ENCODE measurements at places on chromosomes 16 and 17. TPM values are rescaled to one million over a fixed set of nuclear protein-coding genes. Genes with fewer than 3 reads are reported as not detected.

Gene ZCCHC14
- 82.3 TPM for total RNA-seq

Gene LCAT
- total RNA-seq: 25.3 TPM

Gene TNK1
- total RNA-seq: 6.8 TPM

Gene MYH8
- total RNA-seq: 0.39 TPM

- H3K4me1 ChIP-seq: no peaks in the 10 kb centered on the region
- DNase-seq: no peak
- no peak overlapping the region for H3K4me3 ChIP-seq
- no peaks in the 10 kb centered on the region for H3K27me3 ChIP-seq
- H3K27ac ChIP-seq: no peak overlapping the region
- peaks cover 3% of the 10 kb centered on the region for H3K36me3 ChIP-seq
Measured at GRCh38 chr16:87407511-87408112, 15.5 kb downstream of the MAP1LC3B start.

DNA sequence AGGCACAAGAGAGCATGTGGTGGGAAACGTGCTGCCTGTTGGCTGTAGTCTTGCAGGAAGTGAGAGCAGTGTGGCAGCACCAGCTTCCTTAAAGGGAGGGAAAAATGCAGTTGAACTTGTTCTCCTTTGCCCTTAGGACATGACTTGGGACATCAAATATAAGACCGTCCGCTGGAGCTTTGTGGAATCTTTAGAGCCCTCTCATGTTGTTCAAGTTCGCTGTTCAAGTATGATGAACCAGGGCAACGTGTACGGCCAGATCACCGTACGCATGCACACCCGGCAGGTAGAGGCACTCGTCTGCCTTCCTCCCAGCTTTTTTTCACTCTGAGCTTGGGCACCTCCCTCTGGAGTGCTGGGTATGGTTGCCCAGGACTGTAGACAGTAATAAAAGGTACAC, 23.3 kb downstream of the GPR179 start:
- no peaks in the 10 kb centered on the region for H3K36me3 ChIP-seq
- H3K27ac ChIP-seq: no peak overlapping the region
- H3K4me3 ChIP-seq: no peak overlapping the region
- DNase-seq: no peak
- H3K27me3 ChIP-seq: no peaks in the 10 kb centered on the region

DNA sequence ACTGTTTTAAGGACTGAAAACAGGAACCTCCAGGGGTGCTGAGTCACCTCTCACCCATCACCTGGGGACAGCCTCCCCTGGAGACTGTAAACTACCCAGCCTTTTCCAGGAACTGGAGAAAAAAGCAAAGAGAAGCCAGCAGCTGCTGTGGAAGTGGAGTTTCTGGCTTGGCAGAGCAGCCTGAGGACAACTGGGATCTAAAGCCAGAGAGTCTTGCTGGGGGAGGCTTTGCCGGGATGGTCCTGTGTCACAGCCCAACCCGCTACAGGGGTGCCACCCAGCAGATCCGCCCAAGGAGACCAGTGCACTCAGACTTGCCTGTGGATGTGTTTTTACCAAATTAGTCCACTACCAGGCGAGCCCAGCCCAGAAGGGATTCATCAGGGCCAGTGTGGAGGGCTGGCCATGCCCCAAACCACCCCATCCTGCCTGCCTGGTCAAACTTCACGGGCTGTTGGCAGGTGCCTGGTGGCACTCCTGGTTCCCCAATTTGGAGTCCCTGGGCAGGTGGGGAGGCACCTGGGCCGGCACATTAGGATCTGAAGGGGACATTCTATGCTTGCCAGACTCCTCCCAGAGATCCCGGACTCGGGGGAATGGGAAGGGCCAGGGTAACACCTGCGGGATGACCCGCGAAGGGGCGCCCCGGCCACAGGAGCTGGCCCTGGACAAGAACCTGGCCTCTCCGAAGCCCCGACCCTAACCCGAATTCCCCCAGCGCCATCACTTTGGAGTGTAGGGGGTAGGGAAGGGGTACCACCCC, 771 bp downstream of the MSRB1 start:
- no peaks in the 10 kb centered on the region for H3K27me3 ChIP-seq
- peak overlapping the region; percentile 85 for H3K4me3 ChIP-seq
- H3K27ac ChIP-seq: peak overlapping the region; percentile 64
- DNase-seq: no peak
- no peaks in the 10 kb centered on the region for H3K36me3 ChIP-seq

GRCh38 chr16:83968306-83968851, 335 bp downstream of the NECAB2 start:
- no peak overlapping the region for H3K27ac ChIP-seq
- H3K4me1 ChIP-seq: no peaks in the 10 kb centered on the region
- H3K36me3 ChIP-seq: no peaks in the 10 kb centered on the region
- DNase-seq: no peak
- no peaks in the 10 kb centered on the region for H3K27me3 ChIP-seq

DNA sequence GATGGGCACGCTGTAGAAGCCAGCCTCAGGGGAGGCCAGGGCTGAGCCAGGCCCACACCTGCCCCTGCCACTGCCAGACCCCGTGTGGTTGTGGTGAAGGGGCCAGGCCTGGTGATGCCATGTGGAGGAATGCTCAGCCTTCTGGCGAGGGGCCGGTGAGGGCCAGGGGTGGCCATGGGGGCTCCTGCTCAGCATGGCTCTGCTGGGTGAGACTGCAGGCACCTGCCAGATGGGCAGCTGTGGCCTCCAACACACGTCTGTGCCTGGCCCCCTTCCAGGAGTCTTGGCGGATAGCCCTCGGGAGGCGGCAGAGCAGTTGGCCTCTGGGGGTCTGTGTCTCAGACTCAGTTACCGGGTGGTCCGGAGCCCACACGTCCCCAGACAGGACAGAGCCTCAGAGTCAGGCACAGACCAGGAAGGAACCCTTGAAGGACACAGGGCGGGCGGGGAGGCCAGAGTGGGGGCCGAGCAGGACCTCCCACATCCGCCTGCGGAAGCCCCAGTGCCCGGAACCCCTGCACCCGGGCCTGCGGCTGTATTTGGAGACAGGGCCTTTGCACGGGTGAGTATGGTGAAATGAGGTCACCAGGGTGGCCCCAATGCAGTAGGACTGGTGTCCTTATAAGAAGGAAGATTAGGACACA, 22.5 kb upstream of the CHMP6 start:
- H3K27me3 ChIP-seq: no peaks in the 10 kb centered on the region
- H3K36me3 ChIP-seq: no peaks in the 10 kb centered on the region
- H3K27ac ChIP-seq: no peak overlapping the region
- H3K4me3 ChIP-seq: no peak overlapping the region

GRCh38 chr16:16025214-16025968, 76.0 kb downstream of the ABCC1 start:
- H3K36me3 ChIP-seq: no peaks in the 10 kb centered on the region
- DNase-seq: no peak
- no peak overlapping the region for H3K4me3 ChIP-seq

DNA sequence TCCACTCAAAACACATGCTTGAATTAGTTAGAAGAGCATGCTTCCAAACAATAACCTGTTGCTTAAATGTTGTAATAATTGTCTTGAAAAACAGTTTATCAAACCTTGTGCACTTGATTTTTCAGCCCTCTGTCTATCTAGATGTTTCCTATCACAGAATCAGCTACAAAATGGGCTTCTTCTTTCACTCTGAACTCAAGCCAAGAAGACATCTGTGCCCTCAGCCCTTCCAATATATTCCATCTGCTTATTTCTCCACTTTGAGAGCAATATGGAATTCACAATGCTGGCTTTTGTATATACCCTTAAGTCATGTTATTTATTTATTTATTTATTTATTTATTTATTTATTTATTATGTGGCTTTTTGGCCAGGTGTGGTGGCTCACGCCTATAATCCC, 234.2 kb downstream of the TOX3 start:
- no peaks in the 10 kb centered on the region for H3K4me1 ChIP-seq
- no peaks in the 10 kb centered on the region for H3K27me3 ChIP-seq
- H3K36me3 ChIP-seq: no peaks in the 10 kb centered on the region
- no peak overlapping the region for H3K27ac ChIP-seq

GRCh38 chr16:5516115-5516514, 418.5 kb upstream of the EEF2KMT start:
- no peaks in the 10 kb centered on the region for H3K36me3 ChIP-seq
- DNase-seq: no peak
- H3K4me3 ChIP-seq: no peak overlapping the region
- H3K27ac ChIP-seq: no peak overlapping the region
- H3K4me1 ChIP-seq: no peaks in the 10 kb centered on the region

GRCh38 chr16:51701025-51701424, 550.0 kb upstream of the SALL1 start:
- no peak for DNase-seq
- no peaks in the 10 kb centered on the region for H3K4me1 ChIP-seq
- H3K4me3 ChIP-seq: no peak overlapping the region
- no peaks in the 10 kb centered on the region for H3K27me3 ChIP-seq
- no peak overlapping the region for H3K27ac ChIP-seq

- no peak for DNase-seq
- H3K4me1 ChIP-seq: peaks cover 11% of the 10 kb centered on the region
- no peaks in the 10 kb centered on the region for H3K36me3 ChIP-seq
- H3K27ac ChIP-seq: no peak overlapping the region
- H3K4me3 ChIP-seq: no peak overlapping the region
Measured at GRCh38 chr16:11097787-11098167, 153.4 kb downstream of the CLEC16A start.

- peak overlapping the region; percentile 25 for H3K27ac ChIP-seq
- peaks cover 14% of the 10 kb centered on the region for H3K4me1 ChIP-seq
- DNase-seq: no peak
- peak overlapping the region; percentile 82 for H3K4me3 ChIP-seq
- no peaks in the 10 kb centered on the region for H3K27me3 ChIP-seq
- no peaks in the 10 kb centered on the region for H3K36me3 ChIP-seq
Measured at GRCh38 chr16:84505249-84506187, 1.1 kb upstream of the MEAK7 start.

DNA sequence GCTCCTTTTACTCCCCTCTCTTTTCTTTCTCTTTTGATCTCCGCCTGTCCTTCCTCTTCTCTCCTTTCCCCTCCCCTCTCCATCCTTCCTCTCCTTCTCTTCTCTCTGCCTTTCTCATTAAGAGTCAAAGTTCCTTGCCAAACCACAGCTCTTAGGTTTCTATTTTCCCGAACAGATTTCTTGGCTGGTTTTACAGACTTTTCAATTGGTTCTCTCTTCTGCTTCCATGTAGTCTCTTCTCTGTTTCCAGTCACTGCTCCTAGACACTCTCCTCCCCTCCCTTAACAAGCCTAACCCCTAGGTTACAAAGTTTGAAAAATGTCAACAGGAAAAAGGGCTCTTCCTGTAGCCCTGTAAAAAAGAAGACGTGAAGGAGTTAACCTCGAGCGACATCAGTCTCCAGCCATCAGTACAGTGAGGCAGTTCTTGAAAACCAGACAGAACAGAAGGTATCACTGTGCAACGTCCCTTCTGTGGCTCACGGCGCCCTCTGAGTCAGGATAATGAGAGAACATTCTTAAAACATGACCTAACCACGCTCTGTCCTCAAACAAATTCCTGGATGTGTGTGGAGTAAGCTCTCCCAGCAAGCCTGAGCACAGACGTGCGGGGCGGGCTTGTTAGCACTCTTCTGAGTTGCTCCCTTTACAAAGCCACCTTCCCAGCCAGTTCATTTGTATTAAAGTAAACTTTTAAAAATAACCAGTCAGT, 11.6 kb upstream of the MARCHF10 start:
- no peaks in the 10 kb centered on the region for H3K27me3 ChIP-seq
- no peaks in the 10 kb centered on the region for H3K36me3 ChIP-seq
- DNase-seq: peak; percentile 79
- no peak overlapping the region for H3K4me3 ChIP-seq
- H3K27ac ChIP-seq: peak overlapping the region; percentile 68

DNA sequence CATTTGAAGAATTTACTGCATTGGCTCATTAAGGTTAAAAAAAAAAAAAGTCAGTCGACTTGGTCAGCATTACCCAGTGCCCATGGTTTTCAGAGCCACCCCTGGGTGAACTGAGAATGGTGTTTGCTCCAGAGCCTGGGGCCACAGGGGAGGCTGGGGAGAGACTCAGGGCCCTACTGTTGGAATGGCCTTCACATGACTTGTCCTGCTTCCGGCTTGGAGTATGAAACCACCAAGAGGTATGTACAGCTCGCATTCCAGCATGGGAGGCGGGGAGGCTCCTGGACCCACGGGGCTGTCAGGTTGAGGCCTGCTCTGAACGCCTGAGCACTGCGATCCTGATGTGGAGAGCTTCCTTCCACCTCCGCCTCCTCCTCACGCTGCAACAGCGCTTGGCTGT, 36.8 kb downstream of the MSI2 start:
- no peaks in the 10 kb centered on the region for H3K27me3 ChIP-seq
- no peak overlapping the region for H3K4me3 ChIP-seq
- no peak for DNase-seq
- no peak overlapping the region for H3K27ac ChIP-seq

DNA sequence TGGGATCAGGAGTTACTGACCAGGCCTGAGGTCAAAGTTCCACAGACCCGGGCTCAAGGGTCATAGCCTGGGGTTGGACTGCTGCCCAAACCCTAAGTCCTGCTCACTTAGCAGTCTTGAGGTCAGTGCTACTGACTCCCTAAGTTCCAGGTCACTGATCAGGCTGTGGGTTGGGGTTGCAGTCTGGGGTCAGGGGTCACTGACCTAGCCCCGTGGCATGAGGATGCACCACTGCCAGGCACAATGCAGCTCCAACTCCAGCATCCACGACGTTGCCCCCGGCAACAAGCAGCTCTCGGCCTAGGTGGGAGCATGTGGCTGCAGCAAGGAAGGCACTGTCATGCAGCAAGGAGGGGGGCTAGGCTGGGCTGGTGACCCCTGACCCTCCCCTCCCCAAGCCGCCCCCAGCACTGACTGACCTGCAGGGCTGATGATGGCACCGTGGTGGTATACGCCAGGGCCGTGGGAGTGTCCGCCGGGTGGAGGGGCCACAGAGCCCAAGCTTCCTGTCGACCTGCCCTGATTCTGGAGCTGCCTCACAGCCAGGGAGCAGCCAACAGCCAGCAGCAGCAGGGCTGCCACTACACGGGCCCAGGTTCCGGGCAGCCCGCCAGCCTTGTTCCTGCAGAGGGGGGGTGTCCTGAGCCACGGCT, 1.1 kb downstream of the GGT6 start:
- DNase-seq: no peak
- H3K27me3 ChIP-seq: no peaks in the 10 kb centered on the region
- H3K4me3 ChIP-seq: no peak overlapping the region
- H3K4me1 ChIP-seq: peaks cover 24% of the 10 kb centered on the region
- no peak overlapping the region for H3K27ac ChIP-seq

GRCh38 chr16:88700636-88701482, 5.3 kb downstream of the RNF166 start:
- H3K4me1 ChIP-seq: peaks cover 20% of the 10 kb centered on the region
- H3K4me3 ChIP-seq: no peak overlapping the region
- H3K27ac ChIP-seq: no peak overlapping the region
- no peaks in the 10 kb centered on the region for H3K27me3 ChIP-seq
- DNase-seq: peak; percentile 80
- no peaks in the 10 kb centered on the region for H3K36me3 ChIP-seq

DNA sequence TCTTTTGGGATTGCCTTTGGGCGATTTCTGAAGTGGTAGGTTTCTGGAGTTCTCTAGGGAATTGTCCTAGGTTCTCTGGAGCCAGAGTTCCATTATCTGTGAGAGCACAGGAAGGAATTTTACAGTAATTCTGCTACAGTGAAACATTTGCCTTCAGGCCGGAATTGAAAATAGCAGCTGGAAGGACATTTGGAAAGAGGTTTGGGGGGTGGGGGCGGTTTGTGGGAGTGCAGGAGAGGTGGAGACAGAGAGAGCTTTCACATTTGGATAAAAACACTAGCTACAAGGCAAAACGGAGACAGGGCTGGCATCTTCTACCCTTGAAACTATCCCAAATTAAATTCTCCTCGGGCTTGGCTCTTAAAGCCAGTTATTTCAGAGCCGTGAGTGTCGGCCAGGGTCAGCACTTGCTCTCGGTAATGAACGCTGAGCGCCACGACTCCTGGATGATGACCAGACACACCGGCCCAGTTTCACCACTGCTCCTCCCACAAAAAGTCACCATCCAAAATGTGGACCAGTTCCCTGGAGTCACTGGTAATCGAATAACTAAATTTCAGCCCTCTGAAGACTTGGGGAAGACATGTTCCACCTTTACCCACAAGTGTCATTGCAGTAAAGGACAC, 67.7 kb upstream of the TANC2 start:
- DNase-seq: peak; percentile 49
- peaks cover 7% of the 10 kb centered on the region for H3K4me1 ChIP-seq
- H3K4me3 ChIP-seq: no peak overlapping the region
- no peaks in the 10 kb centered on the region for H3K36me3 ChIP-seq

Data from testis (tissue), 5 donors.